ENCODE measurements at places on chromosomes 12 and 14.
A peak's percentile ranks its signal among the peaks of the same experiment; 100 is the strongest.

- DNase-seq, result no peak
These were observed 13.3 kb upstream of the OTOGL start for GRCh38 chr12:80086025-80086424.

DNA sequence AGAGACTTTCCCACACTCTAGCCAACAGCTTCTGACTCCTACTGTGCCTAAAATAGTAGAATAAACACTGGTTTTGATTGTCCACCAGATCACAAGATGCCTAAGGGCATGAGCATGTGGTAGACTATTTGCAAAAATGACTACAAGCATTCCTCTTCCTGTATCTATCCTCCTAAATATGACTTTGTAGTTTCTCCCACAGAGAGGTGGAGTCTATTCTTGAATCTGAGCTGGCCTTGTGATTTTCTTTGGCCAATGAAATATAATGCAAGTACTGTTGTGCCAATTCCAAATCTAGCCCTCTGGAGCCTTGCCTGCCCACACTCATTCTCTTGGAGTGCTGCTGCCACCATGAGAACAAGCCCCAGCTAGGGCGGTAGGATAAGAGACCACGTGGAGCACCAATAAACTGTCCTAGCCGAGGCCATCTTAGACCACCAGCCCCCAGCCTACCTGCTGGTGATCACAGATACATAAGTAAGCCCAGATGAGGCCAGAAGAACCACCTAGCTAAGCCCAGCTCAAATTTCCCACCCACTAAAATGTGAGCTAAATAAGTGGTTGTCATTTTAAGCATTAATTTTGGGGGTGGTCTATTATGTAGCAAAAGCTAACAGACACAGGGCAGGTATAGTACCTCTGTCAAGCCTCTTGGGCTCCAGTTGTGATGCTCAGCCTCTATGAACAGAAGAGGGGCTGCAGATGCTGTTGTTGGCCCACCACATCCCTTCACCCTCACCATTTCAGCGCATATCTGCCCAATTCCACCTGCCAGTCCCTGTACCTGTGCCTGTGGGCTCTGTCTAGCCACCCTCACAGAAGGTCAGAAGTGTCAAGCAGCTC, 17.9 kb downstream of the ZFP36L1 start:
- DNase-seq, result no peak

- DNase-seq, result peak; percentile 99
These were observed 60.1 kb downstream of the SUSD6 start for GRCh38 chr14:69671365-69672030.

DNA sequence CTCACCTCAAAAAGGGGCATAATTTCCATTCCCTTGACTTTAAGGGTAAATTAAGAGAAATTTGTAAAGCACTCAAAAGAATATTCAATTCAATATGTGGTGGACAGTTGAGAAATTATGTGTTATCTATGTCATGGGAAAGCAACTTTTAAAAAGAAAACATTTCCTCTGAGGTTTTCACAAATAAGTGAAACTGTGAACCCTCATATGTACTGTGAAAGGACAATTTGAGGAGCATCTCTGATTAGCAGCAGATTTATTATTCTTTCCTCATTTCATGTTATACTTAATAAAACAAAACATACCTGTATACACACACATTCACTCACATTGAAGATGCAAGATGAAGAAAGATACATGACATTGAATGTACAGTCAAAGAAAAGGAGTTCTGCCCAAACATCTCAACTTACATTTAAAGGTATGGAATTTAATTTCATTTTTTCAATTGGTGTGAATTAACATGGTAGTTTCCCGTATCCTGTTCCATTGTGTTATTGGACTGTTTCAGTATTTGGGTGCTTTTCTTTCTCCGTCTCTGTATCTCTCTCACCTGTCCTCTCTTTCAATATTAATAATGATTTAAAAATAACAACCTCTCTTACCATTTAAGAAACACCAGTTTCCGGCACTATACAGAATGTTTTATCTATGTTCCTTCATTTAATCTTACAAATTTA, at the start of gene KLRF1:
TSS of gene KLRF1 (plus strand) at position 273 of the 680 bp plus-strand sequence. CDS start at position 337, 64 bp downstream.
- no peak for DNase-seq

DNA sequence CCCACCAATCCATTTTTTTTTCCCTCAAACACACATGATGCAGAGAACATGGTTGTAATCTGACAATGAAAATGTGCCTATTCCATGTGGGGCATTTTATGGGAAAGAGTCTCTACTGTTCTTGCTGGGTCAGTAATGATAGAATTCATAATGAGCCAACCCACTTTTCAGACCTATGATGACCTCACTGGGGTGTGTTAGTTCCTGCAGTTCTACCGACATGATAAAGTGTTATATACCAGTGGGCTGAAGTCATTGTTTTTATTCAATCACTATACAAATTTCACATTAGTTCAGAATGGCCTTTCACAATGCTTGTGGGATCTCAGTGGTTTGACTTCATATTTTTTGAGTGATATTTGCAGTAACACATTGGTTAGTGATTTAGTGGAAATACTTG, 47.5 kb downstream of the PPFIBP1 start:
- DNase-seq, result no peak

DNA sequence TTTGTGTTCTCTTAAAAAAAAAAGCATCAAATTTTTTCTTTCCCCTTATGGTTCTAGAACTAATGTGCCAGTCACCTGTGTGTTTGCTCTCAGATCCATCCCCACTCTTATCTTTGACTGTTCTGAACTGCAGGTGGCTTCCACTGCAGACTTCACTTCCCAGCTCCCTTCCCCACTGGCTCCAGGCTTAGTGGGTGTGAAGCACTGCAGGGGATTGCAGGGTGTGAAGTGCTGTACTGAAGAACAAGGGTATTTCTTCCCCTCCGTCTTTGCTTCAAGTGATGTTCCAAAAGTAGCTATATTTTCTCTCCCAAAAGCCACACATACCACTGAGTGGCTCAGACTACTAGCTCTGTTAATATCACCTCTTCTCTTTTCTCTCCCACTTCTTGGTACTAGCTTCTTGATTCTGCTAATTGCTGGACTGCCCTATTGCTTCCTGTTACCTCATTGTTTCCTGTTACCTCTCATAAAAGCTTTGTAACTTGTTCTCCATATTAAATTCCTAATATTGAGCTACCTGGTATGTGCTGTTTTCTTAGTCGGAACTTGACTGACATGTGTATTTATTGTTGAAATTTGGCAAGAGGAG, 115.4 kb upstream of the PRICKLE1 start:
- DNase-seq, result no peak

GRCh38 chr14:53462931-53463778, 310.0 kb upstream of the DDHD1 start:
- no peak for DNase-seq

GRCh38 chr12:6336079-6336888, 5.6 kb downstream of the TNFRSF1A start:
- peak; percentile 35 for DNase-seq

DNA sequence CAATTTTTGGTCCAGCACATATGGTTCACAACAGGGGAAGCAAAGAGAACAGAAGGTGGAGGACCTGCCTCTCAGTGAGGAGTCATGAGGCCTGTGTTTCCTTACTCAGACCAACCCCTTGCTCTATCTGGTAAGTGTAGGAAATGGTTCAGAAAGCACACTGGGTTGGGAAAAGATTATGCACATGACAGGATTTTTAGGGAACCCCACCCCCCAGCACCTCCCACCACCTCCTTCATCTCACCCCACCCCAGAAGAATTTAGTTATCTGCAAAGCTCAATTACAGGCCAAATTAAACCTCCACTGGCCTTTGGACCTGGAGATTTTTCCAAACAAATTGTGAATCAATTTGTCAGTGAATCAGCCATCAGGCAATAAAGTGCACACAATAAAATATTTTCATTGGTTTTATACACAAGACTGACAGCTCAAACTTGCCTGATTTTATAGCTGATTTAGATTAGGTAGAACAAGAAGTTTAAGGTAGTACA, 132.8 kb downstream of the DACT1 start:
- no peak for DNase-seq

GRCh38 chr14:45715946-45716345, 462.9 kb upstream of the MIS18BP1 start:
- DNase-seq, result no peak
